ENCODE measurements at places on chromosomes 6 and 20.

- peak; percentile 72 for DNase-seq
These were observed 38.1 kb downstream of the GNAS start for GRCh38 chr20:58890518-58891085.

DNA sequence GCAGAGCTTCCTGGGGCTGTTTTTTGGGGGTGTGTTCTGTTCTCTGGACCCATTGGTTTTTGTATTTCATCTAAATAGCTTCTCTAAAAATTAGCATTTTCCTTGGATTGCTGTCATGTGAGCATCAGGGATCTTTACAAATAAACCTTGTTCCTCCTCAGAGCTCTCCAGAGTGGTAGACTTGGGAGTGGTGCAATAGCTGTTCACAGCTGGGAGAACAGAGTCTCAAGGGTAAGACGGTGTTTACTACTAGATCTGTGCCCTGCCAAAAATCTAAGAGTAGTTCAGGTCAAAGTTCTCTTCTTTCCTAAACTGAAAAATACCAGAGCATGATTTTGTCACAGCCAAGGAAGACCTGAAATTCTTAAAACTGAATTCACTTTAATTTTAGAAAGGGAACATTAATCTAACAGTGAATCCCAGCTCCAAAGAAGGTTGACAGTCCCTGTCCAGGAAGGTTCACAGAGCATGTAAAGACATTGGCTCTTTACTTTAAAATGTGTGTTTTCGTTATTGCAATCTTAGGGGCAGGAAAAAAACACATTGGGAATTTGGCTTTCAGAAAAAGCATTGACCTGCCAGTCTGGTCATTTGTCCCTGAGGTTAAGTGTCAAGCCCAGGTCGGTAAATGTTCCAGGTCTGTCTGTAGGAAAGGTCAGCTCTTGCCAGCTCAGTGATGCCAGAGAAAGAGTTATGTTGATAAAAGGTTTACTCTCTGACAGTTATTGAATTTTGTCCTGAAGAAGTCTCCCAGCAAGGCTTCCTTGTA, 43.3 kb downstream of the VAPB start:
- peak; percentile 3 for DNase-seq

- DNase-seq = no peak
These were observed 85.6 kb upstream of the SRSF6 start for GRCh38 chr20:43372051-43372450.

DNA sequence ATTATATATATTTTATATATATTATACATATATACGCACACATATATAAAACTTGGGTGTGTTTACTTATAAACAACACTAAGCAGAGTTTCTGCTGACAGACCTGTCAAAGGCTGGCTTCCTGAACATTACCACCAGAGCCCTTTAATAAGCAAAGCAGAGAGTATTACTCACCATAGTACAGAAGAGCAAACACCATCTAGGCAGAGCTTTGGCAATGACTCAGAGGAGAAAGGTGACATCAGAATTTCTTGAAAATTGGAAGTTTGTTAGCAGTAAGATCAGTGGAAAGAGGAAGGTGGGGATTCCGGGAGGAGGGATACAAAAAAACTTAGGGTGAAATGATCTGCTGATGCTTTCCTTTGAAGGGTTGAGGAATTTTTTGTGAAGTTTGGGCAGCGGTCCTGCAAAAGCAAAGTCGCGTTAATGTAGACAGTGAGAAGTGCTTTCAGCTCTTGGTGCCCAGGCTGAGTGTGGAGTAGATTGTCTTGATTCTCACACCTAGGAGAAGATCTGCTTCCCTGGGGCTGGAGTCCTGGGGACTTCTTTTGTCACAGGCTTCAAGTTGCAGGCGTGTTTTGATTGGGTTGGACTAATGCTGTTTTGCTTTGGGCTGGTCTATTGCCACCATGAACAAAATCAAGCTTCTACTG, 109.6 kb upstream of the BACH2 start:
- no peak for DNase-seq

DNA sequence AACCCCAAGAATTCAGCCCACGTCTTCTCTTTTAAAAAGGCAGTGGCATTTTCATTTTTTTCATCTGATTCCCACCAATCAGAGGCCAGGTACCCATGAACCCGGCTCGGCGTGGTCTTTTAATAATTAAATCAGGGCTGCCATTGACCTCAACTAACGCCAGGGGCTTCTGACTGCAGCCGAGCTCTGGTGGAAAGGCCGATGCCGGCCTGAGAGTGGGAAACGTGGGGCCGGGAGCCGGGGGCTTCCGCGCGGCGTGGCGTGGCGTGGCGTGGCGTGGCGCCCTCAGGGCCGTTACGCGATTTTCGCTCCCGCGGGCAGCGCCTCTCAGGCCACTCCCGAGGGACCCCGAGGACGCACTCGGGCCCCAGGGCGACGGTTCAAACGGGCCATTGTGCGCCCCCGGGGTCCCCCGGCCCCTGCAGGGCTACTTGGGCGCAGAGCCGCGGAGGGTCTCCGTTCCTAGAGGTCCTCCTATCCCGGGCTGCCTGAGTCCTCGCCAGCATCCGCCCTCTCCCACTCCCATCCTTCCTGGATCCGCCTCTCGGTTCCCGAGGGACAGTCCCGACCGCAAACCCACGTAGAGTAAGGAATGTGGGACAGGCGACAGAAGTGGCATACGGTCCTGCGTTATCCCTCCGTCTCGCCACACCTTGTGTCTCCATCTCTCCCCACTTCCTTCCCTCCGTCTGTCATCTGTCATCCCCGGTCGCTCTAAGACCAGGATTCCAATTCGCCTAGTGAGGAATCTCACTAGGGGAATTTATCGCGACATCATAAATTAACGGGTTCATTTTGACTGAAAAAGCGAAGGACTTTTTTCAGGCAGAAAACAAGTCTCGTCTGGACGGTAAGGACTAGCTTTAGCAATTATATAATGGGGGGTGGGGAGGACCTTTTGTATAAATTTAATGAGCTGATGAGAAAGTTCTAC, 876 bp upstream of the TBPL1 start:
- DNase-seq = peak; percentile 52

GRCh38 chr20:37326666-37327065, 19.3 kb upstream of the SRC start:
- no peak for DNase-seq

- no peak for DNase-seq
These were observed 207.1 kb downstream of the NFATC2 start for GRCh38 chr20:51335329-51335841.

DNA sequence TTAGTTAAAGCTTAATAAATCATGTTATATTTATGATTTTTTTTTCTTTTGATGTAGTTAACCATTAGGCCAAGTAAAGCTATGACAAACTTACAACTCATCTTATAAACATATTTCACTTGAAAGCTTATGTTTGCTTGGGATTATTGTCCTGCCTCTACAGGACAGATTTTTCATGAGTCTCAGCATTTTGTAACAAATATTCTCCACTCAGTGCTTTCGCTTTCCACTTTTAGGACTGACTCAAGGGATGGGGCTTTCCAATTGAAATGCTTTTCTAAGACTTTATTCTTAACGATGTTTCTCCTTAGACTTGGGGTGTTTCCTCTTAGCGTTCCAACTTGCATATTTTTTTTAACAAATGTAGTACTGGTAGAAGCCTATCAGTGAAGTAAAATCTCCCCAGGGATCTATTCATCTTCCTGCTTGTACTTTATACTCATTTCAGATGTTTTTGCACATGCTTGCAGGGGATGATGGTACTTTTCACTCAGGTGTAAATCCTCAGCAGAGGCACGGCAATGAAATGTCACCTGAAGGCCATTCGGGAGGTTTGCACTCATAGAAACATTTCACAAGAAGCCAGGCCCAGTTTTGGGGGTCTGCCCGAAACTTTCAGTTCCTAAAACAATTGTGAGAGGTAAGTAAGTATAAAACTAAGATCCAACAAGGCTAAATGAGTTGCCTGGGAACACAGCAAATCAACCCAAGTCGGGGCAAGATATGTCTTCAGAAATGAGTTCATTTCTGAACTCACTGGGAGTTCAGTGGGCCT, 298.1 kb upstream of the FOXQ1 start:
- DNase-seq = no peak

GRCh38 chr20:64130876-64131275, 23.5 kb upstream of the NPBWR2 start:
- DNase-seq = no peak

DNA sequence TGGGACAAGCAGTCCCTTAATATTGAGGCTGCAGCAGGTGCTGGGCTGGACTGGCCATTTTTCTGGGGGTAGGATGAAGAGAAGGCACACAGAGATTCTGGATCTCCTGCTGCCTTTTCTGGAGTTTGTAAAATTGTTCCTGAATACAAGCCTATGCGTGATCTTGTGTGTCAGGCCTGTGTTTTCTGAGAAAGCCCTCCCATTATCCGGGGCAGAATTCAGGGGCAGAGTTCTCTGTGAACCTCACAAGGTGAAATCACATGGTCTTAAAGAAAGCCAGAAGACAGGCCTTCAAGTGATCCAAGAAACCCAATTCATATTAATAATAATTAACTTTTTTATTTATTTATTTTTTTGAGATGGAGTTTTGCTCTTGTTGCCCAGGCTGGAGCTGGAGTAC, 12.5 kb downstream of the CCN5 start:
- no peak for DNase-seq

- no peak for DNase-seq
These were observed 51.3 kb downstream of the LRFN2 start for GRCh38 chr6:40535819-40536380.

DNA sequence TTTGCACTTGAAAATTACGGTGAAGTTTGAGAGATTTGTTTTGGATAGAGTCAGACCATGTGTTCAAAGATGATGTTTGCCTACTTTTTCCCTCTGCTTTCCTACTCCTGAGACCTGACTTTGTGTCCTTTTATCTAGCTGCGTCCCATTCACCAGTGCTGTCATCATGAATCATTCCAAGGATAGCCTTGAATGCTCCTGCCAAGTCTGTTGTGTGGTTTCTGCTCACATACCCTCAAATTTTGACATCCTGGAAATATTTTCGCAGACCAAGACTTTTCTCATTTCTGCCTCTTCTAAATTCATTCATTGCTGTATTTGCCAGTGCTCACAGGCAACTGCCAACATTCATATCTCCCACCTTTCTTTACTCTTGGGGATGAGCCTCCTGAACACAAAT, 175.9 kb upstream of the SCGN start:
- DNase-seq = no peak

- no peak for DNase-seq
These were observed 89.9 kb upstream of the PTCHD4 start for GRCh38 chr6:48200869-48201390.

DNA sequence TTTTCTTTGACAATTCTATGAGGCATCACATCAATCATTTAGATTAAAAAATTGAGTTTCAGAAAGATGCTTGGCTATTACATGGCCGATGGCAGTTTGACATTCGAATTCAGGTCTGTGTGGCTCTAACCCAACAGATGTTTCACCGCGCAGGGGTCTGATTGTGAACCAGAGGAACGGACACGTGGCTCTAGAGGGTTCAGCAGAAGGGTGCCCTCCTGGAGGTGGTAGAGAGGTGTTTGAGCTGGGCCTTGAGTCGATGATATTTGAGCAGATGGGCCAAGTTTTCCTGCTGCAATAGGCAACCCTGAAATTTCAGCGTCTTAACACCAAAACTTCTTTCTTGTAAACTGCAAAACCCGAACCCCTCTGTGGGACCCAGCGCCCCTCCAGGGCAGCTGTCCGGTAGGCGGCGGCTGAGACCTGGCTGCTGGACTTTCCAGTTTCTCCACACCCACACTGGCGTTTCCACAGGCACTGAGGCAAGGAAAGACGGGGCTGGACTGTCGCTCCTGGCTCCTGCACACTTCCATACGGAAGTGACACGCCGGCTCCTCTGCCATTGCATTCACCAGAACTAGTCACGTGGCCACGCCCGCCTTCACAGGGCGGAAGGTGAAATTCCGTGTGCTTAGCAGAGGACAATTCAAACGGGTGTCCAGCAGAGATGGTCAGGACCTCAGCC, 11.3 kb upstream of the AFDN start:
- DNase-seq = no peak

GRCh38 chr20:50012282-50013263, 29.8 kb downstream of the SNAI1 start:
- DNase-seq = peak; percentile 92

DNA sequence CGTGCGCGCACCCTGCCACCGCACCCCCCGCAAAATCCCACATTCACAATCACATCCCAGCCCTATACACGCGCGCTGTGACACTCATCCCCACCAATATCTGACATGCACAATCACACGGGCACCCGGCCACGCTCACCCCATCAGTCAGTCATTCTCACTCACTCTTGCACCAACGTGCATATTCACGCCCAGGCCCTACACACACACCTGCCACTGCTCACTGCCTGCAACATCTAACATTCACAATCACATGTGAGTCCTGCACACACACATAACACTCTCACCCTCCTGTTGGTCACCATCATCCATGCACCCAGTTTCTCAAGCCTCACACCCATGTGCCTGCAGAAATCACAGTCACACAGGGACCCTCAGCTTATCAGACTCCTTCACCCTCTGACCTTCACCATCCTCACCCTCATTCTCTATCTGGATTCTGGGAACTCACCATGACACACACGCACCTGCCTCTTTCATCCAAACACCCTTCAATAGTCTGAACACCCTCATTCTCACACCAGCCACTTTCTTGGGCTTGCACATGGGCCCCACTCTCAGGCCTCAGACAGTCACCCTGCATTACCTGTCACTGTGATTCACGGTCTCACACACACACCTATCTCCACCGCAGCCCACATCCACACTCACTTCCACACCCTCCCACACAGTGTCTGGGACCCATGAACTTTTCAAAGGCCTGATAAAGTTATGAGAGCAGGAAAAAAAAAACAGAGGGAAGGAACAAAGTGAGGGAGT, 748 bp upstream of the ATP9A start:
- no peak for DNase-seq

DNA sequence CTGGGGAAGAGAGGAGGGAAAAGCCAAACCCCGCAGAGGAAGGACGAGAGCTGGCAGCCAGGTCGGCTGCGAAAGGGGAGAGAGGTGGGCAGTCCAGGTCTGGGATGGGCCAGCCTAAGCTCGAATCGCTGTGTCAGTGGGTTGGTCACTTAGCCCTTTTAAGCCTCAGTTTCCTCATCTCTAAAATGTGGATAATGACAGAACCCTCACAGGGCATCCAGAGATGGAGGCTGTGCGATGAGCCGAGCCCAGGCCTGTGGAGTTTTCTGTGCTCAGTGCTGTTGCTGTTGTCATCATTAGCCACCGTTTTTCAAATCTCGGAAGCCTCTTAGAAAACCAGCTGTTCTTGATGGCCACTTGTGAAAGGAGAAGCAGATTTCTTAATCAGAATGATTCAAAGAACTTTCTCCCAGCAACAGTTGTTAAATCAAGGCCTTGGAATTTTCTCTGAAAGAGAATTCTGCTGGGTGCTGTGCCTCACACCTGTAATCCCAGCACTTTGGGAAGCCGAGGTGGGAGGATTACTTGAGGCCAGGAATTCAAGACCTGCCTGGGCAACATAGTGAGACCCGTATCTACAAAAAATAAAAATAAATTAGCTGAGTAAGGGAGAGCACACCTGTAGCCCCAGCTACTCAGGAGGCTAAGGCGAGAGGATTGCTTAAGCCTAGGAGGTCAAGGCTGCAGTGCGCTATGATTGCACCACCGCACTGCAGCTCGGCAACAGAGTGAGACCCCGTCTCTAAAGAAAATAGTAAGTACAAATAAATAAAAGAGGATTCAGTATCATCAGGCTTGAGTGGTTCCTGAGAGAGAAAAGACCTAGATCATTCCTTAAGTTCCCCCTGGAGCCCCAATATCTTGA, 46.3 kb upstream of the ENTPD6 start:
- no peak for DNase-seq
